ENCODE measurements at places on chromosomes 5 and 9. TPM values are rescaled to one million over a fixed set of nuclear protein-coding genes. Genes with fewer than 3 reads are reported as not detected.

Gene GFI1B
- total RNA-seq, result not detected

Gene GMCL2
- total RNA-seq, result not detected

Gene PCDHA13
- not detected for total RNA-seq

Gene IL11RA
- total RNA-seq, result 8.7 TPM

Gene SPINK4
- not detected for total RNA-seq

Gene IL5
- not detected for total RNA-seq

Gene MYMK
- total RNA-seq, result not detected

Gene LHX6
- 4.5 TPM for total RNA-seq
